Upper lobe of right lung (tissue), 1 donor: ENCODE measurements at places on chromosomes 5 and 9. TPM values are rescaled to one million over a fixed set of nuclear protein-coding genes. Genes with fewer than 3 reads are reported as not detected.

- H3K27ac ChIP-seq: no peak overlapping the region
- no peak for DNase-seq
- H3K4me1 ChIP-seq: no peaks in the 10 kb centered on the region
- no peaks in the 10 kb centered on the region for H3K27me3 ChIP-seq
- peaks cover 8% of the 10 kb centered on the region for H3K36me3 ChIP-seq
These were observed 18.7 kb downstream of the IFT74 start for GRCh38 chr9:26974927-26975326.

GRCh38 chr5:64190562-64191306, 25.1 kb downstream of the RNF180 start:
- H3K27ac ChIP-seq: no peak overlapping the region
- no peaks in the 10 kb centered on the region for H3K36me3 ChIP-seq
- no peaks in the 10 kb centered on the region for H3K4me1 ChIP-seq
- no peaks in the 10 kb centered on the region for H3K27me3 ChIP-seq
- no peak overlapping the region for H3K4me3 ChIP-seq

- peaks cover 34% of the 10 kb centered on the region for H3K36me3 ChIP-seq
- H3K27me3 ChIP-seq: no peaks in the 10 kb centered on the region
These were observed 8.4 kb downstream of the PTGES2 start for GRCh38 chr9:128118971-128119665.

- H3K27me3 ChIP-seq: no peaks in the 10 kb centered on the region
- no peak for DNase-seq
- no peaks in the 10 kb centered on the region for H3K4me1 ChIP-seq
- no peaks in the 10 kb centered on the region for H3K36me3 ChIP-seq
- no peak overlapping the region for H3K27ac ChIP-seq
These were observed 116.6 kb downstream of the FAM170A start for GRCh38 chr5:119745976-119746375.

- peak overlapping the region; percentile 39 for H3K4me3 ChIP-seq
- H3K36me3 ChIP-seq: no peaks in the 10 kb centered on the region
- H3K27ac ChIP-seq: peak overlapping the region; percentile 89
- peaks cover 40% of the 10 kb centered on the region for H3K4me1 ChIP-seq
- peak; percentile 95 for DNase-seq
These were observed 32.9 kb upstream of the STXBP1 start for GRCh38 chr9:127578952-127579853.

DNA sequence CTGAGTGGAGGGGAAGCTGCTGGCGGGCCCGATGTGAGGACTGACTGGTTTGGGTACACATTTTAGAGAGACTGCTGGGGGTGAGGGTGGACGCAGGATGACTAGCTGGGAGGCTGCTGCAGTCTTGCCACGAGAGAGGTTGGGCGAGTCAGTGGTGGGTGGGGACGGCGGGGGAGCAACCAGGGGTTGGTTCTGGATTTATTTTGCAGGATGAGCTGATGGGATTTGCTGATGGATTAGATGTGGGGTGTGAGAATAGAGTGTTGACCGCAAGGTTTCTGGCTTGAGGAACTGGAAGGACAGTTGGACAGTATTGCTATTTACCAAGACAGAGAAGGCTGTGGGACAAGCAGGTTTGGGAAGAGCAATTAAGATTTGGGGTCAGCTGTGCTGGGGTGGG, 5.8 kb upstream of the NDST1 start:
- no peak overlapping the region for H3K27ac ChIP-seq
- no peaks in the 10 kb centered on the region for H3K27me3 ChIP-seq

The NRG2 gene
- 1.4 TPM for total RNA-seq
